AG04450 (cell line): ENCODE measurements at places on chromosomes 4 and X.

DNA sequence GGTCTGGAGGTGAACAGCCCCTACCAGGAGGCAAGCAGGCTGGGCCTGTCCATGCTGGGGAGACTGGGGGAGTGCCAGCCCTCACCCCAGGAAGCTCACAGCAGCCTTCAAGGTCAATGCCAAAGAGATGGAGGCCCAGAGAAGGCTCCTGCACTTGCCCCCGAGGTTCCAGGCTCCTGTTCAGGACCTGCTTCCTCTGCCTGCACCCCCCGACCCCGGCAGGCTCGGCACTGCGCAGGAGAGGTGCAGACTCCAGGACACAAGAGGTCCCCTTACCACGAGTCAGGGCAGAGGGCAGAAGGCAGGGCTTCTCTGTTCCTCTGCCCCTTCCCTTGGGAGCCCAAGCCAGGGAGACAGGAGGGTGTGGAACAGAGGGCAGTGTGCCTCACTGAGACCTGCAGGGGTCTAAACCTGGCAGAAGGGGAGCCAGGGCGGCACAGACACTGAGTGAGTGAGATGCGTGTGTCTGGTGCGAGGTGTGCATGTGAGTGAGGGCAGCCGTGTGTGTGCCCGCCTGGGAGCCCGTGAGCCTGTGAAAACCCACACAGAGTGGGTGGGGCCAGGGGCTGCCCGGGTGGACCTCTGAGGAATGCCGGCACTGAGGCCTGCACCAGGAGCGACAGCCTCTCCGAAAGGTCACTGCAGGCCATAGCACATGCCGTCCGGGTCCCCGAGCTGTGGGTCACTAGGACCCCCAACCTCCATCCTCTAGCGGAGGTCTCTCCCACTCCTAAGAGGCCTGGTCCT lies 30.7 kb upstream of the FGFR3 start:
- DNase-seq = no peak

- DNase-seq = no peak
Observed at GRCh38 chr4:31234494-31234893, 514.3 kb downstream of the PCDH7 start.

- peak; percentile 4 for DNase-seq
Observed at GRCh38 chr4:102174719-102175189, 170.5 kb downstream of the SLC39A8 start.

DNA sequence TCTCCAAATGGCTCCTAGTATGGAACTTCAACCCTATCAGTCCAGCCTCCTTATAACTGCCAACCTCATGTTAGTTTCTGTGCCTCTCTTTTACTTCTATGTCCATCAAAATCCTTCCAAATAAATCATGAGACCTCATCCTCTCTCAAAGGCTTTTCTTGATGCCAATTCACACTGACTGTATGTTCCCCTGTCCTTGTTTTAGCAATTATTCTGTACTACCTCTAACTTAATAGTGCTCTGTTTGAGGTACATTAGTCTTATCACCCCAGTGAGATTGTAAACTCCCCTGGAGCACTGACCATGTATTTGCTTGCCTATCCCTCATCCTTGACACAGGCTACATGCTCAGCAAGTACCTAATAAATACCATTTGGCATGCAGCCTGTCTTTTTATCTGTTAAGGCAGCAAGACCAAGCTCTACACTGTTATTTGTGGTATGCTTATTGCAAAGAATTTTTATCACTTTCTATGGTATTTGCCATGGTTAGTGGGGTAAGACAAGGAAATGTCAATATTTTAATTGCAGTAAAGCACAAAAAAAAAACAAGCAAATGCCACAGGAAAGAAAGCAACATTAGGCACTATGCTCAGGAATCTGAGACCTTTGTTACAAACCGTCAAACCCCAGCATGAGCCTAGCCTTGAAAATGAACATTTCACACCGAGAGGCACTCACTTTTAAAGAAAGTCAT lies 119.2 kb downstream of the SMARCA1 start:
- DNase-seq = no peak

DNA sequence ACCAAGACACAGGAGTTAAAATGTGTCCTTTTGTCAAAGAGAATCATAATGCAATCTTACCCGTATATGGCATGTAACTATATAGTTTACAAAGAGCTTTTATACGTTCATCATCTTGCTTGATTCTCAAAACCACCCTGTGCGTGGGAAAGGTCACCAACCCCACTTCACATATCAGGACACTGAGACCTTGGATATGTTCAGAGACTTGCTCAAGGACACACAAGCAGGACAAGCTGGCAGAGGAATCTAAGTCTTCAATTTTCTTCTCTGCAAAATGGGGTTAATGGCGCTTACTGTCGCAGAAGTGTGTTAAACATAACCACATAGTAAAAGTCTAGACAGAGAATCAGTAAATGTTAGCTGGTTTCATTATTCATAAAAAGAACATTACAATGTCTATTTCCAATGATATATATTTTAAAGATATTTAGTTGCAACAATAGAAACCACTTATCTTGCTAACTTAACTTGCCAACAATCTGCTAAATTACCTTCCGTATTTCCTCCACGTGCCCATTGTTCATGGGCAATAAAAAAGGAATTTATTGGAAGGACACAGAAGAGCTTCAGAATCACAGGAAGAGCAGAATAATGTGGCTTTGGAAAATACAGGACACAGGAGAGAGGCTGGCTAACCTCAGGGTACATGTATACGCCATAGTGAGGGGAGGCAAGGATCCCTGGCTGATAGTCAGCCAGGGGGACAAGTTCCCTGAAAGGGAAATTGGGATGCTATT lies 64.6 kb upstream of the TAPT1 start:
- no peak for DNase-seq

- DNase-seq = no peak
Observed at GRCh38 chr4:138627096-138627495, 384.9 kb upstream of the SLC7A11 start.

DNA sequence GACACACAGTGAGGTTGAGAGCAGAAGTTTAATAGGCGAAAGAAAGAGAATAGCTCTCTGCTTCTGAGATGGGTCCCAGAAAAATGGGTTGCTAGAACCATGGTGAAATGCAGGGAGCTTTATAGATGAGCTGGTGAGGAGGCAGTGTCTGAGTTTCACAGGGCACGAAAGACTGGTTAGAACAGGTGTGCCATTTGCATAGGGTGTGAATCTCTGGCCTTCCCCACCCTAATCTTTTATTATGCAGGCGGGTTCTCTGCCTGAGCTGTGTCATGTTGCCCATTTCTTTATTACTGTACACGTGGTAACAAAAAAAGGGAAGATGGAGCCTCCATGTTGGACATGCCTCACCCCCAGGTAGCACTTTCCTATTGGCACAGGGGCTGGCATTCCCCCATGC lies 39.1 kb downstream of the FUNDC1 start:
- no peak for DNase-seq

GRCh38 chrX:369563-370101 lies 17.1 kb downstream of the PPP2R3B start:
- DNase-seq = no peak

DNA sequence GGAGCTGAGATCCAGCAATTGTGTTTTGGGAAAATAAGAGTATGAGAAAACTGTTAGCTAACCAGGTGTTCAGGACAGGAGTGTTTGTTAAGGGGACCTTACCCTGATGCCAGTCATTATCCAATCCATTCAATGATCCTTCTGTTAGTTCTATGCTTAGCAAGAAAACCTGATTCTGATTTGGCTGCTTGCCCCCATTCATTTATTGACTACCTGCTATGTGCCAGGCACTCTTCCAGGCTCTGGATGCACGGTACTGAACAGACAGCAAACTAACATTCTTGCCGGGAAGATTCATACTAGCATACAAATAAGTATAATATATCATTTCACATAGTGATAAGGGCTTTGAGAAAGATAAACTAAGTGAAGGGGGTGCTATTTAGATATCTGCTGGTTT lies 1.0 kb upstream of the MECP2 start:
- no peak for DNase-seq

DNA sequence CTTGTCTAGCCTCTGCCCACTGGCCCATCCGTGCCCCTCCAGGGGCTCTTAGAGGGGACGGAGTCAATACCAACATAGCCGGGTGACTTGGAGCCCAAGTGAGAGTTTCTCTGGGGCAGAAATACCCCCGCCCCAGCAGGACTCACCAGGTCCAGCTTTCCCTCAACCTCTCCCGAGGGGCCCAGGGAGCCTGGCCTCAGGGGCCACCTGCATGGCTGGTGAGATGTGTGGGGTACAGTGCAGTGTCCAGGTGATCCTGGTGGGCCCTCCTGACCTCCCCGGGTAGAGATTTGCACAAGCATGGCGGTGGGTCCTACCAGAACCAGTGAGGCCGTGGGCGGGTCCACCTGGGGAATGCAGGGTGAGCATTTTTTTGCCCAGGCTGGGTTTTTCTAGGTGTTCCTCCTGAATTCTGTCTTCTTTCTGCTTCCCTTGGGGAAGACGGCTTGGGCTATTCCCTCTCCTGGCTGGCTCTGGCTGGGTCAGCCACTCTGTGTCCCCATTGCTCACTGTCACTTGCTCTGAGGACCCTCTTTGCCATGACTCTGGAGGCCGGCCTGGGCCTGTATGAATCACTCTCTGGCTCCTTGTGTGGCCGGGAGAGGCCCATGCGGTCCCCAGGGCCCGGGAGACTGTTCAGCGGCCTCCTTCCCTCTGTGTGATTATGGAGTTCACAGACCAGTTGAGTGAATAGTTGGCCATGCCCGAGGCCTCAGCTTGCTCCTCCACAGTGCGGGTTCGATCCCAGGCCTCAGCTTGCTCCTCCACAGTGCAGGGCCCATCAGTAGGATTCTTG lies 71.0 kb upstream of the NKX1-1 start:
- DNase-seq = no peak

DNA sequence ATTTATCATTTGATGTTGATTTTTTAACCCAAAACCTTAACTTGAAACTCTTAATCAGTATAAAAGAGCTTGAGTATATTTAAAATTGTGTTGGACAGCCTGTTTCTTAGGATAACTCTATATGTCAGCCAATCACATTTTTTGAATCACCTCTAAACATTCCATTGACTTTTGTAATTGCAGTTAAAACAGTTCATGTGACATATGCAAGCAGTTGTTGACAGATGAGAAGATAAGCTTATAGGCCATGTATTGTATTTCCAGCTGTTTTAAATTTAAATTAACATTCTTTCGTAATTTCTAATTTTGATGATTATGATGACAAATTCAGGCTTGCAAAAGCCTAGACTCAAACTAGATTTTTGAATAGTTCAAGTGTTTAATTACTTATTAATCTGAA lies 17.4 kb downstream of the VEGFC start:
- no peak for DNase-seq

- no peak for DNase-seq
Observed at GRCh38 chrX:39756086-39756883, 341.5 kb downstream of the BCOR start.

DNA sequence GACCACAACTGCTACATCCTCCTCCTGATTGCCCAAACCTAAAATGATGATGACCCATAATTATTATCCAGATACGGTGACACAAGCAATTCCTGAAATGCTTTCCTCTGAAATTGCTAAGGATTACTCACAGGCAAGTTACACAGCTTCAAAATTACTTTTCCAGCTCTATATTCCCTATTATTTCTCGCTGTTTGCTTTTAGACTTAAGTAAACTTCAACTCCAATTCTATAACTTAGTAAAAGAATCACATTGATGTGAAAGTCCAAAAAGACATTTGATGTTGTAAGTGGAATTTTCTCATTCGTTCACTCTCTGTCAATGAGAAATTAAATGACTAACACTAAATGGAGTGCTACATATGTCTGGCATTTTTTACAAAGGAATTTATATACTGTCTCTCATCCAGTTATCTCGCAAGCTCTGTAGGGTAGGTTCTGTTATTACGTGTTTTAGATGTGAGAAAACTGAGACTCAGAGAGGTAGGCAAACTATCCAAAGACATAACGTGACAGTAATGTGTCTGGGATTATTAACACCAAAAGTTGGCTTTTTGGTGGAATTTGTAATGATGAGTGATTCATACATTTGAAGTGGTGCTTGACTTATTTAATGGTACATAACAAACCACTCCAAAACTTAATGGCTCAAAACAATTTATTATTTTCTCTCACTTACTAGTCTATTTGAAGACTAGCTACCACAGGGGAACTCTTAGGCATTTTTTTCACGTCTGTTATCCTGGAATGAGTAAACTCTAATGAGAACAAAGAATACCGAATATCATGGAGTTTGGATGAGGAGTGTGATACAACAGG lies 31.5 kb downstream of the PALLD start:
- no peak for DNase-seq

DNA sequence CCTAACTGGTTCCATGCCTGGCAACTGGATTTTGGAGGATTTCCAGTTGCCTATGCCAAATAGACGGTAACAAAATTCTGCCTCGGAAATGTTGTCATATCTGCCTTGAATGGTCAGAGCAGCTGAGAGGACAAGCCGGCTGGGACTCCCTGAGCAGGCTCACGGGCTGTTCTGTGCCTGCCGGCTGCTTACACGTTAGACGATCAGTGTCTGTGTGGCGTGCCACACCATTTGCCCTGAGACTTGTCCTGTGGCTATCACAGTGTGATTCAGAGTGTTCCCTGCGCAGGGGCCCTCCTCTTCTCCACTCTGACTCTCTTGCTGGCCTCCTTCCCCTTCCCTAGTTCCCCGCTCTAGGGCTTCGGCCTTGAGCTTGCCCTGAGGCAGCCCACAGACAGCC lies 42.4 kb downstream of the RAI2 start:
- no peak for DNase-seq

- DNase-seq = no peak
Observed at GRCh38 chr4:169362607-169363006, 91.9 kb upstream of the SH3RF1 start.

- no peak for DNase-seq
Observed at GRCh38 chr4:144687466-144687865, 41.5 kb downstream of the HHIP start.

DNA sequence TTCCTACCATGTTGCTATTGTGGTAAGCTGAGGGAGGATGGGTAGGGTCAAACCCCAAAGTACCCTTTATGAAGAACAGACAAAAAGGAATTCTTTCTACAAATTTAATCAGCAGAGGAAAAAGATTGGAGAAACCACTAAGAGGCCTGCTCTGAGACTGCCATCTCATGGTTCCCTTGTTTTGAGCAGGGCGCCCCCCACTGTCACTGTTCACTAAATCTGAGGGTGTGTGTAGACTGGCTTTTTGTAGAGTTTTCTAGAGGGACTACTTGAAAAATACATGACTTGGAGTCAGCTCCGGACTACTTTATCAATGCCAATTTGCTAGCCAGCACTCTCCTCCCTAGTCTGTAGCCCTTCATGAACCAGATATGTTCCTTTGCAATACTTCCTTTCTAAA lies 324.8 kb downstream of the FRMPD4 start:
- no peak for DNase-seq

DNA sequence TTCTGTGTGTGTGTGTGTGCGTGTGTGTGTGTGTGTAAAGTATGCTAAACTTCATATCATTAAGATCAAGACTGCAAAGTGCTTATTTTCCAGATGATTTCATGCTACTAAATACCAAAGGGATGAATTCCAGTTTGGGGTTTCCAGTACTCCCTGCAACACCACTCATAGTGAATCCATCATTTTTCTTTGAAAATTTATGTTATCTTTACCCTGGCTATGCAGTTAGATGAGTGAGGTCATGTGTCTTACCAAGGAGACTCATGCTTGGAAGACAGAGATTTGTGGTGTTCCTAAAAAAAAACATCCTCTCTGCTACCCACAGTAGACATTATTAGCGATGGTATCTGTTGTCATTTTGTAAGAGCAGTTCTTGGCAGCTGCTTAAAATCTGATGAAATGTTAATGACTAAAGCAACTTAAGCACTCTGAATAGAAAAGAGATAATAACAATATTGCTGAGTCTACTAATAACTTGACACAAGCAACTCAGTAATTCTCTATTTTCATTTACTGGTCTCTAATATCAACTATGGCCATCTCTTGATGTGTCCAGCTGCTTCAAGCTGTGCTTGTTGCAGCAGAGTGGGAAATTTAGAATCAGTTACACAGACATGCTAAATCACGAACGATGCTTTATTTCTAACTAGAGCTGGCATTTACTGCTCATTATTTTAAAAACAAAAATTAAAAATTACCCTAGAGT lies 1953.0 kb upstream of the IGFBP7 start:
- DNase-seq = no peak
